Activated naive CD4-positive, alpha-beta T cell (primary cell): ENCODE measurements at places on chromosomes 11 and 22.
A peak's percentile ranks its signal among the peaks of the same experiment; 100 is the strongest.

DNA sequence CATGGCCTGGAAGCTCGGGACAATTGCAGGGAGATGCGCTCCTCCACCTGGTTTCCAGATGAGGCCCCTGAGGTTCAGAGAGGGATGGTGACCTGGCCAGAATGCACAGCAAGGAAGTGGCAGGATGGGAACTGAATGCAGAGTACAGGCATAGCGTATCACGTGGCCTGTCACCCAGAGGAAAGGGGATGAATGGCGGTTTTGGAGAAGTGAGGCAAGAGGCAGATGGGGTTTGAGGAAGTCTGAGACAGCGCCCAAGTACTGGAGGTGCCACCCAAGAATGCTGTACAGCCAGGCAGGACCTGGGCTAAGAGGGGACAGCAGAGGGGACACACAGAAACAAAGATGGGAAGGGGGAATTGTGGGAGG lies 4.9 kb downstream of the RAB3IL1 start:
- no peak for DNase-seq

- no peak for DNase-seq
Measured at GRCh38 chr11:133937015-133937414, 19.8 kb downstream of the IGSF9B start.

DNA sequence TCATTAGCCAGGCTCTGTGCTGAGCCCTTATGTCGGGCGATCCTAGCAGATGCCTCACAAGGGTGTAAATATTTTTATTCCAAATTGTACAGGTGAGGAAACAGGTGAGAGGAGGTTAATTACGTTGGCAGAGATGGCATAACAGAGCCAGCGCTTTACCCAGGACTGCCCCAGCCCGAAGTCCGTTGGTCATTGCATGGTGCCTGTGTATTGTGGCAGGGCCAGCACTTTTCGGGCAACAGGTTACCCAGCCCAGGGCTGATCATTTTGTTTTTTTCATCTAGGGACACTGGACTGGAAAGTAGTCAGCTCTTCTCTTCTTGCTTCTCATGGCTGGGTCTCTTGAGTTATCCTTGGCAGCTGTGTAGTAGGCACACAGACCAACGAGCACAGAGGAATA lies 202.2 kb upstream of the NAV2 start:
- no peak for DNase-seq

DNA sequence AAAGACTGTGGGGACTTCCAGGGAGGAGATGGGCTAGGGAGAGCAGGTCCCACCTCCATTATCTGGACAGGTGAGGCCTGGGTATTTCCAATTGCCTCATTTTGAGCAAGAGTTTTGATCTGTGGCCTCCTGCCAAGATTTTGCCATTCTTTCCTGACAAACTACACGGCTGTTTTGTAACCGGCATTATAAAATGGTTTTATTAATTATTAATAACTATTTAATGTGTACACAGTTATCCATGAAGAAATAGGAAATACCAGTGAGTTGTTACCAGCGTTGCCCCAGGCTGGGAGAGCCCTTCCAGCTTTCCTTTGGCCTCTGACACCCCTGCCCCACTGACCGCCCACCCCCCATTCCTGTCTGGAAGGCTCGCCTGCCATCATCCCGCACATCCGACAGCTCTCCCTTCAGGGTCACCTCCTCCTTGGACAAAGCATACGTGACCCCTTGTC lies 14.9 kb upstream of the SEC14L3 start:
- DNase-seq: no peak

GRCh38 chr11:36296884-36297543 lies 926 bp downstream of the PRR5L start:
- DNase-seq: no peak

GRCh38 chr11:73932781-73933180 lies 18.0 kb upstream of the DNAJB13 start:
- no peak for DNase-seq

DNA sequence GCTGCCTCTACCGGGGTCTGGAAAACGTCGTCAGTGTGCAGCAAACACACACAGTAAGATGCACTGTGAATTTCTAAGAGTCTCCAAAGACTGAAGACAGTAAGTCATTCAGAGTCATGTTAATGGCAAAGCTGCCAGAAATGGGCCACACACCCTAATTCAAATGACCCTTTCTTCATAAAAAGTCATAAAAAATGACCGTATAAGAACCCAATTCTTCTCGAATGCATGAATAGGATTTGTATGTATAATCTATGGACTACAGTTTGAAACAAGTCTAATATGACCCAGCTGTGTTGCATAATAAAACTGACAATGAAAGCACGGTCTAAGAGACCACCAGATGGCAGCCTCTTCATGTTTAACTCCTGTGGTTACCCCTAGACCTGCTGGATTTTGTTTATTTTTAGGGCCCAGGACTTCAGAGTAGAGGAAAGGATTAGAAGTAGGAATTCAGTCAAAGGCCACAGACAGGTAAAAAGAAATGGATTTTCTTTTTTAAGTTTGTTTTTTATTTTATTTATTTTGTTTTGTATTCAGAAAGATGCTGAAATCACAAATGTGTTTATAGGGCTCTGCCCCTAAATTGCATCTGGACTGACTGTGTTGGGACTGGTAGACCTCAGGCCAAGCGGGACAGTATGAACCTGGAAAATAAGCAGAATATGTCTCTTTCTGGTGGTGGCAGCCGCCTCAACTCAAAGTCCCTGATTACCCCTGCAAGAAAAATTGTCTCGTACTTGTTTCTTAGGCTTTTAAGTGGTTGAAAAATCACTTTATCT lies 32.1 kb upstream of the SLC5A12 start:
- no peak for DNase-seq

DNA sequence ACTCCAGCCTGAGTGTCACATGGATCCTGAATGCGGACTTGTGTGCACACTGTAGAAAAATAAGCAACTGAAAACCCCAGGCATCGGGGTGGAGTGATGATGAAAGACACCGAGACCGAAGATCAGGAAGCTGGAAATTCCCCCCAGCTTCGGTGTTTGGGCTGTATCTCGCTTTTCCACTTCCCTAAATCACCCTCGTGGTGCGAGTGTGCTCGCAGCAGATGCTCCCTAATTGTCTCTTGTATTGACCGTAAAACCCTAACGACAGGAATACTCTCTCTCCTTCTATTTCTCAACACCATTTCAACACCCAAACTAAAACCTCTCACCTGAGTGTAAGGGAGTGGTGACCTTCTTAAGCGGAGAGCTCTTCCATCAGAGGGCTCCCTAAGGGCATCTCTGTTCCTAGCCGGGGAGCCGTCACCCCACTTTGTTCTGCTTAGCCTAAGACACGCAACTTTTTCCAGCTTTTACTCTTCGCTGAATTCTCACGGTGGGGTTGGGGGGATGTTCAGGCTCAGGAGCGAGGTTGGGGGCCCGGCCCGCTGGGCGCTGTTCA lies 635 bp upstream of the GRK3 start:
- no peak for DNase-seq

GRCh38 chr11:119778391-119779194 lies 49.6 kb upstream of the NECTIN1 start:
- no peak for DNase-seq

- no peak for DNase-seq
Measured at GRCh38 chr11:86688398-86689179, 16.2 kb upstream of the ME3 start.

DNA sequence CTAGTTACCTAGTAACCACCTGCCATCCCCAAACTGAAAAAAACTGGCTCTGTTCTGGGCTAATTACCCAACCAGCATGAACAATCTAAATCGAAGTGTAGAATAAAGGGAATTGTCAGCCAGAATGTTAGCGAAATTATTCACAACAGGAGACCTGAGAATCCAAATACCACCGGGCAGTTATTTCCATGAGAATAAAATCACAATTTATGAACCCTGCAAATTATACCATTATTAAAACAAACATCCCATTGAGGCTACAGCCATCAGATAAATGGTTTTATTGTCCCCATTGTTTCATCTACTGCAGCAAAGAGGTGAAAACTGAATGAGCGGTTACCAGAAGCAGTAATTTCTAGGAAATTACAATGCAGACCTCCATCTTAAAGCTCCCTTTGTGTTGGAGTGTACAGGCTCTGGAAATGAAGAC lies 21.7 kb downstream of the FAM168A start:
- no peak for DNase-seq

DNA sequence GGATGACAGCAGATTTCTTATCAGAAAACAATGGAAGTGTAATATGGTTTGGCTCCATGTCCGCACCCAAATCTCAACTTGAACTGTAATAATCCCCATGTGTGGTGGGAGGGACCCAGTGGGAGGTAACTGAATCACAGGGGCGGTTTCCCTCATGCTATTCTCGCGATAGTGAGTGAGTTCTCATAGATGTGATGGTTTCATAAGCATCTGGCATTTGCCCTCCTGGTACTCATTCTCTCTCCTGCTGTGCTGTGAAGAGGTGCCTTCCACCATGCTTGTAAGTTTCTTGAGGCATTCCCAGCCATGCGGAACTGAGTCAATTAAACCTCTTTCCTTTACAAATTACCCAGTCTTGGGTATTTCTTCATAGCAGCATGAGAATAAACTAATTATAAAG lies 81.0 kb upstream of the SCUBE2 start:
- no peak for DNase-seq

DNA sequence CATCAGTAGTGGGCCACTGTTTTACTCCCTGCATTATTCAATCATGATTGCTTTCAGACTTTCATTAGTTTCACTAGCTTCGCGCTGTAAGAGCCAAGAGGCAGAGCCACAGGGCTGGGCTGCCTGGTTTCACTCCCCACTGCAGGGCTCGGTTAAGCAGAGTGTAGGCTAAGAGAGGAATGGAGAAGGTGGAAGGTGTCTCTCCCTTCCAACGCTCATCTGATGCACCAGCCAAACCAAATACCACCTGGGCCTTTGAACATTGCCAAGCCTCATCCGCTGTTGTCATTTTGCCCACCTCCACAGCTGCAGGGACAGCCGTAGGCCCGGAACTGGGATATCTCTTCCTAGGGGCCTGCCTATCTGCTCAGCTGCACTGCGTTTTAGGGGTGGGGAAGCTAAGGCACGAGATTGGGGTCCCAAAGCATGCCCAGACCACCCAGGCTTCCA lies 480 bp upstream of the SMARCB1 start:
- DNase-seq: no peak

- DNase-seq: peak; percentile 39
Measured at GRCh38 chr11:2898366-2899079, 12.9 kb upstream of the CDKN1C start.

- DNase-seq: no peak
Measured at GRCh38 chr11:127273593-127274327, 273.2 kb upstream of the KIRREL3 start.

DNA sequence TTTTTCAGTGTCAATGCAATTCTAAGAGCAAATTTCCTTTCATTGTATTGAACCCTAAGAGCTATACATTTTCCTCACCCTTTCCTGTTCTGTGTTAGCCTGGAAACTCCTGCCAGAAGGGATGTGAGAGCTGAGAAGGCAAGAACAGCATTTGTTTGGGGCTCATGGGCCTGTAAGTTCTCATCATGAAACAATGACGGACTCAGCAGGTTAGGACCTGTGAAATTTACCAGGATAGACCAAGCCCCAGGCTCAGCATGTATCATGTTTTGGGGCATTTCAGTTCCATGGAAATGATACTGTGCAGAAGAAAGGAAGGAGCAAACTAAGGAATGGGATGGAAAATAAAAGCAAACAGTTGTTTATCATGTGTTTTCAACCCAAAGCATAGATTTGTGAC lies 41.6 kb downstream of the NTM start:
- DNase-seq: no peak

DNA sequence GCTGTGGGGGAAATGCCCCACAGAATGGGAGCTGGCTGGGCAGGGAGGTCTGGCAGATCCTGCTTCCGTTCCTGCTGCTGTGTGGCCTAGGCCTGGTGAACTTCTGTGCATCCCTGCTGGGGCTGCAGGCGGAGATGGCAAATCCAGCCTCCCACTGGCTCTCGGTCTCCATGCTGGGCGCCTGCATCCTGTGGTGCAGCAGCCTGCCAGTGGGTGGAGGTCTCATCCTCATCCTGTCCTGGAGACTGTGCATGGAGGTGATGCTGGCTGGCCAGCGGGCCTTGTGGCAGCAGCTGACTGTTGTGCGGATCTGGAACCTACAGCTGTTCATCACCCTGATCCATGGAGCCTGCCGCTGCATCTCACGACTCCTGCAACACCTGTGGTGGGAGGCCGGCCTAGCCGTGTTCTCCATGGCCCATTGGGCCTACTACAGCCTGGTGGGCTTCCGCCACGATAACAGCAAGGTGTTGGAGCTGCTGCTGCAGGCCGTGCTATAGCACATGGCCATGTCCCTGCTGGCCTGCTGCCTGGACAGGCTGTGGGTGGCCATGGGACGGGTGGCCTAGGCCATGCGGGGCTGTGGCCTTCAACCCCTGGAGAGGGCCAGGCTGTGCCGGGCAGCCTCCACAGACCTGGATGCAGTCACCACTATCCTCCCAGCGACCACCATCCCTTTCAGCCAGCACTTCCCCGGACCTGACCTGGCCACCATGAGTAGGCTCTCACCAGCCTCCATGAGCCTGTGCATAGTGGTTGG lies 8.8 kb upstream of the RPL3 start:
- no peak for DNase-seq

DNA sequence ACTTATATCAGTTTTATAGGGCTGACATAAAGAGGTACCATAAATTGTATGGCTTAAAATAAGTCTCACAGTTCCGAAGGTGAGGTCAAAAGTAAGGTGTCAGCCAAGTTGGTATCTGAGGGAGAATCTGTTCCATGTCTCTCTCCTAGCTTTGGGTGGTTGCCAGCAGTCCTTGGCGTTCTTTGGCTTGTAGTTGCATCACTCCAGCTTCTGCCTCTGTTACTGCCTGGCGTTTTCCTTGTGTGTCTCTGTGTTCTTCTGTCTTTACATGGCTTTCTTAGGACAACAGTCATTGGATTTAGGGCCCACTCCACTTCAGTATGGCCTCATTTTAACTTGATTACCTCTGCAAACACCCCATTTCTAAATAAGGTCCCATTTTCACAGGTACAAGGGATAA lies 16.7 kb downstream of the MMP7 start:
- DNase-seq: no peak
